ENCODE measurements at places on chromosomes 1 and 21.

- no peak for DNase-seq
Measured at GRCh38 chr1:78044796-78045562, 787 bp upstream of the GIPC2 start.

DNA sequence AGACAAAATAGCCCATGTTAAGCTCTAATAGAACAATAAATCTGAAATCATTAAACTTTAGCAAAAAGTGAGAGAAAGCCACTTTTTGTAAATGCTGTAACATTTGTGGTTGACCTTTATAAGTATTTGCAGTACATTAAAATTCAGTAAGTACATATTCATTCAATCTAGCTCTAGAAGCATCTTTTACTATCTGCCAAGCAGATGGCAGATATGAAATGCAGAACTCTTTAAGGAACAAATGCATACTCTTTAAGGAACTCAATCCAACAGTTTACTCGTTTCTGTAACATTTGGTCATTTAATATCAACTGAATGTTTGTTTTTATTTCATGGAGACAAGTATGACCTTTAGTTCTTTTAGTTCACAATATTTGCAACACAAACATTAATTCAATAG, 150.1 kb downstream of the APP start:
- DNase-seq: no peak

GRCh38 chr1:27885114-27885528, 12.8 kb downstream of the THEMIS2 start:
- DNase-seq: no peak

- DNase-seq: no peak
Measured at GRCh38 chr1:201404055-201404454, 4.9 kb upstream of the LAD1 start.

DNA sequence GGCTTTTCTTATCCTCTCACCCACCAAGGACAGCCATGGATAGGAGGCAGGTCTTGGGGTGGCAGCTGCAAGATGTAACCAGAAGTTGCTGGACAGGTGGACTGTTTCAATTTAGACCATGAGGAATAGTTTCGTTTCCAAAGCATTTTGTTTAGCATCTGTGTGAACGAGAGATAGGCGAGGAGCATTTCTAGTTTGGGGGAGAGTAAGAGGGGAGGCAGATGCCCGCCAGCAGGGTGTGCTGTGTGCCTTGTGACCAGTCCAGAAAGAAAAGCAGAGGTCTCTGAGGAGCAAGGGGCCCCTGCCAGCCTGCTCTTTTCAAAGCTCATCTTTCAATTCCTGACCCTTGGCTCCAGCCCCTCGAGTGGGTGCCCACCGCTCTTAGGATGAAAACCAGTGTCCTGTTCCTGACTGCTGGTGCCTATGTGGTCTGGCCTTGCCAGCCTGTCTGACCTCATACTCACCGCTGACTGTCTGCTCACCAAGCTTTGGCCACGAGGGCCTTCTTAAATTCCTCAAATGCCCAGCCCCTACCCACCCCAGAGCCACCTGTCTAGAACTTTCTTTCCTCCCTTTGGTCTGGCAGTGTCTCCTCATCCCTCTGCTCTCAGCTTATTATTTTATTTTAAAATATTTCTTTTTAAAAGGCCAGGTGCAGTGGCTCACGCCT, 8.5 kb downstream of the SERINC2 start:
- peak; percentile 30 for DNase-seq

- DNase-seq: peak; percentile 14
Measured at GRCh38 chr1:220880362-220880670, 1.1 kb downstream of the HLX start.

- DNase-seq: peak; percentile 70
Measured at GRCh38 chr1:243267914-243268653, 12.2 kb downstream of the SDCCAG8 start.

DNA sequence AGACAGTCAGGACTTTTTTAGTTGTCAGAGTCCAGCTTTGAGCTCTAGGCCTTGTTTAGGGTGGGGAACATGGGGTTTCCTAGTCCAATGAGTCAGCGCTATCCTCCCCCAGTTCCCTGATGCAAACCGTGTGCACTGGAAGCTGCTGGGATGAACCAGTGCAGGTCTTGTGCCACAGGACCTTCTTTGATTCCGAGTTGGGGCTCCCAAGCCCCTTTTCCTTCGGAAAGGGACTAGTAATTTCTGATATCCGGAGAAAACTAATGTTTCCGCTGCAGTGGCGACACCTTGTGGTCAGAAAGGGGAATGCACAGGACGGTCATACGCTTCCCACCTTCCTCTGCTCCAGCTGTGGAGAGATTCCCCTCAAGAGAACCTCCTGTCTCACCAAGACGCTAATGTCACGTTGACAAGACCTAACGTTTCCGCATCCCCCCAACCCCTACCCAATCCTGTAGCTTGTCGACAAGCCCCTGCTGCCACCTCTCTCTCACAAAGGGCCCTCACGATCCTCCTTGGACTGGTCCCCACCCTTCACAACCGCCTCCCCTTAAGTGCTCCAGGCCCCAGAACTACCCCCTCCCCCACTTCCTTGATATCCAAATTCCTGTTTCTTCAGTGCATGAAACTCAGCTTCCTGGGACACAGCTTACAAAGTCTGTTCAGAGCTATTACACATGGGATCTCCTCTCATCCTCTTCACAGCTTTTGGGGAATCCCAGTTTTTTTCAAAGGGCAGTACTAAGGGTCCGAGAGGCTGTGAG, 30.9 kb downstream of the GPA33 start:
- peak; percentile 84 for DNase-seq

DNA sequence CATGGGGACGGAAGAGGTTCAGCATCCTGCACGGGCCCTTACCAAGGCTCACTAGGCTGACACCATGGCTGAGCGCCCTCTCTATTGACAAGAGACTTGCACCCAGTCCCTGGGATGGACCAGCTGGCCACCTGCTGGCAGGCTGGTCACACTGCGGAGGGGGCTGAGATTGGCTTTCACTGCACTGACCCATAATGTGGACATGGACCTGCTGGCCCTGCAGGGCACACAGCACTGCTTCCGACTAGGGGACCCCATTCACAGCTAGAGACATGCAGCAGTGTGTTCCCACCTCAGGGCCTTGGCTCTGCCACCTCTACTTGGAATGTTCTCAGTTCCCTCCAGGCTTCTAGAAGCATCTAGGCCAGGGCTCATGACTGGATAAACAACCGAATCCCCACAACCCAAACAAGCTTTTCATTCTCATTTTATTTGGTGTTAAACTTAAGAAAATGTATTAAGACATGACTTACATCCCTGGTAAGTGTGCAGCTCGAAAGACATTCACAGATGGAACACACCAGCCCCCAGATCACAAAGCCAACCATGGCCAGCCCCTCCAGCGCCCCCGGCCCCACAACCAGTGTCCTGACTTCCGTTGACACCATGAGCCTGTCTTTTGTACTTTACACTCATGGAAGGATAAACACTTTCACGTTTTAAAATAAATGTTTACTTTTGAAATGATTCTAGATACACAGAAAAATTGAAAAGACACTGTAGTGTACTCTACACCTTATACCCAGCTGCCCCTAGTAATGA, 9.3 kb upstream of the SRARP start:
- peak; percentile 85 for DNase-seq

GRCh38 chr1:100530880-100531487, 7.0 kb upstream of the GPR88 start:
- DNase-seq: peak; percentile 81

- DNase-seq: no peak
Measured at GRCh38 chr1:43381612-43382011, 8.0 kb downstream of the MED8 start.

DNA sequence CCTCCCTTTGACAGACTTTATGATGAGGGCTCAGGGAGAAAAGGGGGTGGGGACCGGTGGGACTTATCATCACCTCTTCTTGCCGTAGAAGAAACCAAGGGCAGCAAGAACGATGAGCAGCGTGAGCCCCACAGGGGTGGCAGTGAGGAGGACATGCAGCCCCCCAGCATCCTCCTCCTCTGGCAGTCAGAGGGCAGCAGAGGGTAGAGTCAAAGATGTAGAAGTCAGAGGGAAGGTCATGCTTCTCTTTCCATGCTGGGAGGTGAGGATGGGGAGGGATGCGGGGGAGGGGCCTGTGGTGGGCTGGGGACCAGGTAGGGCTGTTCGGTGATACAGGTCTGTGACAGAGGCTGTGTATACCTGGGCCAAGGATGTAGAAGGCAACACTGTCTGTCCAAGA, 14.8 kb downstream of the INSRR start:
- DNase-seq: no peak

DNA sequence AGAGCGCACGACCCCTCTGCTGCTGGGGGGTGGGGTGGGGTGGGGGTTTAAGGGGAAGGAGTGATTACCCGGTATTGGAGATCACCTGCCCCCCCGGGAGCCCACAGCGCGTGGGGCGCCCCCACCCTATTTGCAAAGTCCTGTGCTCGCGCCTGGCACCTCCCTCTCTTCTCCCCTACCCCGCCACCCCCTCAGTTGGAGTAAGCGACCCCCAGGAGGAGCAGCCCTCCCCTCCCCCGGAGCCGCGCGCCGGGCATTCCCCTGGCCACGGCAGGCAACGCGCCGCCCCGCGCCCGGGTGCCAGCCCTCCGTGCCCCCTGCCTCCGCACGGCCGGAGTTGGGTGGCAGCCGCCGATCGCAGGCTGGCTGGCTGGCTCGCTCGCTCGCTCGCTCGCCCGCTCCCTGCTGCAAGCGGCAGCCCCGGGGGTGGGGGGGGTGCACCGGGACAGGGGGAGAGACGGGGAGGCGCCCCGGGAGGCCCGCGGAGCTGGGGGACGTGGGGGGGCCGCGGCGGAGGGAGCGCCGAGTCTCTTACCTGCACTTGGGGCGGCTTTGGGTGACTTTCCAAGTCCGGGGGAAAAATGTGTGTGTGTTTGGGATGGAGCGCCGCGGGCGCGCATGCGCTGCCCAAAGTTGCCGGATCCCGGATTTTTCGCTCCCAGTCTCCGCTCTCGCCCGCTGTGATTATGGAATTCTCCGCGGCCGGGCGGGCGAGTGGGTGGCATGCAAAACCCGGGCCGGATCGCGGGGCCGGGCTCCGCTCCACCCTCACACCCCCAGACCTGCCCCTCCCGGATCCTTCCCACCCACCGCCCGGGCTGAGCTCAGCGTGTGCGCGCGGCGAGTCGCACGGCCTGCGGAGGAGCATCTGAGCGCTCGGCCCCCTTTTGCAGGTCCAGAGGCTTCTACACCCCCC, at the start of gene CASZ1:
TSS of gene CASZ1 (minus strand) at position 618 of the 916 bp plus-strand sequence. CDS start 102,757 bp downstream, outside the sequence.
- DNase-seq: peak; percentile 94

- peak; percentile 82 for DNase-seq
Measured at GRCh38 chr1:214281021-214281719, at the start of gene SMYD2. SMYD2 (plus strand) TSS chr1:214281159; CDS start chr1:214281255, 96 bp downstream.

- DNase-seq: no peak
Measured at GRCh38 chr1:143720087-143721023, 251.4 kb downstream of the FAM72C start.

DNA sequence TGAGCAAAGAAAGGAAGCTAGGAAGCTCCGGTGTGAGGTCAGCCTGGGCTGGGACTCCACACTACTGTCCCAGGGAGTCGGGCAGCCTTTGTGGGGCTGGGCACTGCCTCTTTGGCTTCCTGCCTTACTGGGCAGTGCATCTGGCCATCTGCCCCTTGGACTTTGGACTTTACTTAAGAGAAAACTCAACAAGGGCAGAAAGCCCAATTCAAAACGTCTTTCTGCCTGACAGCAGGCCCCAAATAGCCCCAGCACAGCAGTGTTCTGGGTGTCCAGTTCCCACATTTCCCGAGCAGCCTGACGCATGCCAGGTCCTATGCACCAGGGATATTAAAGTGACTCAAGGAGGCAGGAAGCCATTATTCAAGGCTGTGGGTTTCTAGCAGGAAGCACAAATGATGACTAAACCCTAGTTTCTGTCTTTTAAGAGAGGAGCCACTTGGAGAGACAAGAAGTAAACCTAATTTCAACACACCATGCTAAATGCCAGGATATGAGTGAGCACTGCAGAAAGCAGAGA, 37.9 kb upstream of the EDEM3 start:
- peak; percentile 84 for DNase-seq

DNA sequence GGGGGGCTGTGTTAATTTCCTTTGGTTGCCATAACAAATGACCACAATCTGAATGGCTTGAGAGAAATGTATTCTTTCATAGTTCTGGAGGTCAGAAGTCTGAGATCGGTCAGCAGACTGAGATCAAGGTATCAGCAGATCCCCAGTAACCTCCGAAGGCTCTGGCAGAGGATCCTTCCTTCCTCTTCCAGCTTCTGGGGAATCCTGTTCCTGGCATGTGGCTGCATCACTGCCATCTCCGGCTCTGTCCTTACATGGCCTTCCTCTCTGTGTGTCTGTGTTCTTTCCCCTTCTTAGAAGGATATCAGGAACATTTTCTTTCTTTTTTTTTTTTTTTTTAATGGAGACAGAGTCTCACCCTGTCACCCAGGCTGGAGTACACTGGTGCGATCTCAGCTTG, 25.8 kb downstream of the ACTL8 start:
- no peak for DNase-seq

DNA sequence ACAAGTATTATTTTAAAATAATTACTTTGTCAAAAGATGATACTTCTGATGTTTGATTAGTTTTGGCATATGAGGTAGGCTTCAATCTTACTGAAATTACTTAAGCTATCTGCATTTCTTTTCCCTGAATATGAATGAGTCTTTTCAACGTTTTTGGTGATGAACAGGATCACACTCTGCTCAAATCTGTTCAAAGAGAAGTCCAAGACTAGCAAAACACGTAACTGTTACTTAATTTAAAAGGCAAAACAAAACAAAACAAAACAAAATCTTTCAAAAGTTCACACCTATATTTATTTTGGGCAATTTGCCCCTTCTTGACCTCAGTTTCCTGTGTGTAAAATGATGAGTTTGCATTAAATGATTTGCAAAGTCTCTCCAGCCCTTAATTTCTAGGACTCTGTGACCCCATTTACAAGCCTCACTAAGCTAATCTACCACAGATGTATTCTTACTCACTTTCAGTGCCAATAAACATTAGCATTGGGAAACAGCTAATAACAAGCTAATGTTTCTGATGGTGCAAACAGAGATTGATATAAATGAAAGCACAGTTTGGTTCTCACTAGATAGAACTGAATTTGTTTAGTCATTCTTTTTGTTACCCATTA, 865.4 kb downstream of the LTN1 start:
- no peak for DNase-seq

GRCh38 chr1:229408458-229409037, 25.3 kb downstream of the ACTA1 start:
- DNase-seq: peak; percentile 5

DNA sequence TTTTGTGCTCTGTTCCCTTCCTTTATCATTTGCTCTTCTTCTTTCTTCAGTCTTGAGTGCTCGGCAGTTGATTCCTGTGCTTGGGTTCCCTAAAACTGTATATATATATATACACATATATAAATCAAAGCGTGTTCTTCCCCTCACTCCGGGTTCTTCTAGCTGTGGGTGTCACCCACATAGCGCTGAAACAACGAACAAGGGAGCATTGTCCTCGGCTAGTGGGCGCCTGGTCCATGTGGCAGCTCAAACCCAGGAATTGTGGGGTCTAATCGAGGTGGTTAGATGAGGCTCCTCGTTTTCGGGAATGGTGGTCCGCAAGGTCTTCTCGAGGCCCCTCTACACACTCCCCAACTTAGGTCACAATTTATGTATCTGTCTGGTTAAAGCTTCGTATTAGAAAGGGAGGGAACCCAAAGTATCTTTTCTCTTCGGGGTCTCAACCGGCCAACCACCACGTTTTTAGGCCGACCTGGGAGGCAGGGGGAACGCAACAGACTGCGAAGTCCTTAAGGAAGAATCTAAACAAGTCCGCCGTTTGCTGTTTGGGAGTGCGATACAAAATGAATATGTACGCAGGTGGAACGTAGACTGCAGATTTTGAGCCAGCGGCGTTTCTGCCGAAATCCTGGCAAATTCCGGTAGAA, 504 bp upstream of the SDHC start:
- DNase-seq: no peak
